ENCODE measurements at places on chromosomes 11 and 22. TPM values are rescaled to one million over a fixed set of nuclear protein-coding genes. Genes with fewer than 3 reads are reported as not detected.

ASCL2 gene
- polyA plus RNA-seq, result not detected

PCF11 gene
- 25.6 TPM for polyA plus RNA-seq

SLC22A8 gene
- polyA plus RNA-seq, result not detected

STK33 gene
- polyA plus RNA-seq, result 0.63 TPM

HBG2 gene
- polyA plus RNA-seq, result 1.2 TPM

CARD18 gene
- not detected for polyA plus RNA-seq

TMEM121B gene
- polyA plus RNA-seq, result 0.21 TPM

PRR5 gene
- 7.4 TPM for polyA plus RNA-seq

TUB gene
- polyA plus RNA-seq, result 2.3 TPM

LARGE1 gene
- 0.72 TPM for polyA plus RNA-seq

BATF2 gene
- polyA plus RNA-seq, result 0.75 TPM

OR52H1 gene
- polyA plus RNA-seq, result 0.33 TPM

APOL5 gene
- polyA plus RNA-seq, result not detected

PLEKHB1 gene
- 0.99 TPM for polyA plus RNA-seq

PKDREJ gene
- polyA plus RNA-seq, result not detected

OOSP4A gene
- not detected for polyA plus RNA-seq

LRRC10B gene
- polyA plus RNA-seq, result not detected

BIK gene
- polyA plus RNA-seq, result 0.57 TPM

JHY gene
- polyA plus RNA-seq, result 1.3 TPM

CTTN gene
- 148 TPM for polyA plus RNA-seq

EML3 gene
- polyA plus RNA-seq, result 78.3 TPM

NEU3 gene
- 5.9 TPM for polyA plus RNA-seq

SHANK2 gene
- polyA plus RNA-seq, result not detected

PHF21B gene
- polyA plus RNA-seq, result not detected

SLC6A5 gene
- not detected for polyA plus RNA-seq

FGF19 gene
- not detected for polyA plus RNA-seq

ARHGAP20 gene
- polyA plus RNA-seq, result 0.51 TPM

VSIG10L2 gene
- not detected for polyA plus RNA-seq

ST14 gene
- 0.08 TPM for polyA plus RNA-seq

NNMT gene
- 454 TPM for polyA plus RNA-seq

FGF3 gene
- polyA plus RNA-seq, result not detected

SAA2 gene
- polyA plus RNA-seq, result not detected

OR56B4 gene
- polyA plus RNA-seq, result not detected

MYO7A gene
- polyA plus RNA-seq, result 1.3 TPM

DRD4 gene
- polyA plus RNA-seq, result not detected

EHD1 gene
- 136 TPM for polyA plus RNA-seq

ZNF74 gene
- polyA plus RNA-seq, result 8.6 TPM

TPBGL gene
- not detected for polyA plus RNA-seq

YWHAH gene
- 73.6 TPM for polyA plus RNA-seq

GVQW3 gene
- 1.0 TPM for polyA plus RNA-seq

GGT5 gene
- 293 TPM for polyA plus RNA-seq

OR4A16 gene
- polyA plus RNA-seq, result not detected

SCGB2A2 gene
- not detected for polyA plus RNA-seq

MMP10 gene
- 4.3 TPM for polyA plus RNA-seq

RRAS2 gene
- 26.6 TPM for polyA plus RNA-seq

C11orf42 gene
- polyA plus RNA-seq, result not detected

C1QTNF4 gene
- polyA plus RNA-seq, result 5.4 TPM

CCND1 gene
- polyA plus RNA-seq, result 98.7 TPM

SERHL2 gene
- polyA plus RNA-seq, result 2.0 TPM

Measured in endothelial cell of umbilical vein (primary cell).